NCI-H1105 treated with DMSO at 0.1 percent for 48 hours (cell line): ENCODE measurements at places on chromosomes 12 and 14.

GRCh38 chr14:71168564-71169427 is 261.5 kb downstream of the PCNX1 start:
- no peak for DNase-seq

- no peak for DNase-seq
These were observed 28.8 kb downstream of the RPGRIP1 start for GRCh38 chr14:21308479-21309237.

GRCh38 chr12:42539696-42540095 is 49.9 kb downstream of the PRICKLE1 start:
- no peak for DNase-seq

- no peak for DNase-seq
These were observed 27.1 kb upstream of the FAM222A start for GRCh38 chr12:109686523-109686922.

DNA sequence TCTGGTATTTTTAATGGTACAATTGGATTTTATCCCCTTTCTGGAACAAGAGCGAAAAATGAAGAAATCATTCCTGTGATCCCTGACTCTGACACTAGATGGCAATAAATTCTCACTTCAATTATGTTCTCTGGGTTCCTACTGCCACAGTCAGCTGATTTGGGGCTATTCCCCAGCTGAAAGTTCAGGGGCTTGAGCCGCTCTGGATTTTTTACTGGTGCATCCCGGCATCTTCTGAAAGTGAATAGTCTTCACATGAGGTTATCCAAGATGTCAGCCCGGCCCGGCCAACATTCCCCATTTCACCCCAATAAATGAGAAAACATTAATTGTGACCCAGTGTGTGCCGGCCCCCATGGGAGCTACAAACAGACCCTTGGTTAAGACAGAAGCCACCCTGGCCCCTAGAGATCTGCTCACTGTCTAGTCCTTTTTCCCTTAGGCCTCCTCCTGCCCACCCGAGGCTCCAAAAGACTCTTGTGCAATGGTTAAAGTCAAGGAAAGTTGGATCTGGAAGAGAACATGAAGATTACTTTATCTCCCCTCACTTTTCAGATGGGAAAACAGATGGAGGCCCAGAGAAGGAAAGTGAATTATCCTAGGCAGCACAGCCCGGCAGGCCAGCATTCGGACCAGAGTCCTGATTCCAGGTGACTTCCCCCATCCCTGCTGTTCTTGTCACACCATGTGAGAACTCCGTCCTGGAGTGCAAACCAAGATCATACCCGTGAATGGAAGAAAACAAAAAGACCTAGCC is 20.8 kb downstream of the CKAP4 start:
- DNase-seq: peak; percentile 65

DNA sequence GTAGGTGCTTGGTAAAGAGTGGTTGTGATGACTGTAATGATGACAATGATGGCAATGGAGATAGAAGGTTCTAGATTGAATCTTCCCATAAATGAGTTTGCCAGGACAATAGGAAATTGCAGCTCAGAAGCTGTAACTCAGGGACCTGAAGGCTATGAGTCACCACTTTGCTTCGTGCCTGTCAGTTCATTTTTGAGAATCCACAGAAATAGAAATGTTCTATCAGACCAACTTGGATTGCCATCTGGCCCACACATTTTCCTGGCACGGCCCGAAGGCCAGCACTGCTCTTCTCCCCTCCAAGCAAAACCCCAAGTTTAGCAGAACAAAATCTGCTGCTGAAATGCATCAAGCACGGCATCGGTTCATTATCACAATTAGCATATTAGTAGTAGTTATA is 1127.0 kb downstream of the BCL11B start:
- no peak for DNase-seq

GRCh38 chr12:114406984-114407841 is 1.3 kb upstream of the TBX5 start:
- DNase-seq: no peak

DNA sequence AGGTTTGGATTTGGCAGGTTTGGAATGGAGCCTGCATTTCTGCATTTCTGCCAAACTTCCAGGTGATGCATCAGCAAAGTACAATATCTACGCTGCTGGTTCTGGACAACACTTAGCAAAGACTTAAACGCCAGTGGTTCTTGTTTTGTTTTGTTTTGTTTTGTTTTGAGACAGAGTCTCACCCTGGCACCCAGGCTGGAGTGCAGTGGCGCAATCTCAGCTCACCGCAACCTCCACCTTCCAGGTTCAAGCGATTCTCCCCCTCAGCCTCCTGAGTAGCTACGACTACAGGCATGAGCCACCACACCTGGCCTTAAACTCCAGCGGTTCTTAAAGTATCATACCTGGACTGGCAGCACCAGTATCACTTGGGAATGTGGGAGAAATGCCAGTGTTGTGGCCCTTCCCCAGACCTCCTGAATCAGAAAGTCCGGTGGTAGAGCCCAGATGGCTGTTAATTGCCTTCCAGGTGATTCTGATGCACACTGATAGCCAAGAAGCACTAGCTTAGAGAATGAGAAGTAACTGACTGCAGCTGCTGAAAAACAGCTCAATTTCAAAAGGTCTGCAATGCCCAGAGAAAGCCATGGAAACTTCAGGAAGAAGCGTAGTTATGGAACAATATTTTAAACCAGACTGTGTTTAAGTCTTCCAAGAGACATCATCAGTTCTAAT is 114.8 kb upstream of the FOXN3 start:
- DNase-seq: no peak

- no peak for DNase-seq
These were observed 184.3 kb upstream of the RTL1 start for GRCh38 chr14:101087614-101088394.

- no peak for DNase-seq
These were observed 70.5 kb downstream of the SERPINA3 start for GRCh38 chr14:94682736-94683135.

- no peak for DNase-seq
These were observed 881.3 kb upstream of the SEL1L start for GRCh38 chr14:82414853-82415539.

DNA sequence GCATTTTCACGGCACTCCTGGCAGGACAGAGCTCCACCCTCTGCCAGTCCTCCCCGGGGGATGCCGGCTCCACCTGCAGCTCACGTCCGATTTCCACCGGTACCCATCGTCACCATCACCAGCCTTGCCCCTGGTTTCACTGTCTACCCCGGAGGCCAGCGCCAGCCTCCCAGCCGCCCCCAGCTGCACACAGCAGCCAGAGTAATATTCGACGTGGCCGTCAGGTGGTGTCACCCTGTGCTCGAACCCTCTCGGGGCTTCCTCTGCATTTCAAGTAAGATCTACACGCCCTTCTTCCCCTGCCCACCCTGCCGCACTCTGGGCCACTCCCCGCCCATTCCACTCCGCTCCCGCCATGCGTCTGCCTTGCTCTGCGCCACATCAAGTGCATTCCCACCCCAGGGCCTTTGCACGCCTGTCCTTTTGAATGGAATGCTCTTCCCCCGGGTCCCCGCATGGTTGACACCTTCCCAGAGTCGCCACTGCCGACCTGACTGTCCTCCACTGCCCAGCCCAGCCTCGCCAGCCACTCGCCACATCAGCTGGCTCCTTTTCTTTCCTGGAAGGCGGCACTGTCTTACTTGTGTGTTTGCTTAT is 80.3 kb downstream of the ADGRD1 start:
- DNase-seq: no peak

GRCh38 chr12:49330631-49331379 is 6.2 kb downstream of the C1QL4 start:
- no peak for DNase-seq

DNA sequence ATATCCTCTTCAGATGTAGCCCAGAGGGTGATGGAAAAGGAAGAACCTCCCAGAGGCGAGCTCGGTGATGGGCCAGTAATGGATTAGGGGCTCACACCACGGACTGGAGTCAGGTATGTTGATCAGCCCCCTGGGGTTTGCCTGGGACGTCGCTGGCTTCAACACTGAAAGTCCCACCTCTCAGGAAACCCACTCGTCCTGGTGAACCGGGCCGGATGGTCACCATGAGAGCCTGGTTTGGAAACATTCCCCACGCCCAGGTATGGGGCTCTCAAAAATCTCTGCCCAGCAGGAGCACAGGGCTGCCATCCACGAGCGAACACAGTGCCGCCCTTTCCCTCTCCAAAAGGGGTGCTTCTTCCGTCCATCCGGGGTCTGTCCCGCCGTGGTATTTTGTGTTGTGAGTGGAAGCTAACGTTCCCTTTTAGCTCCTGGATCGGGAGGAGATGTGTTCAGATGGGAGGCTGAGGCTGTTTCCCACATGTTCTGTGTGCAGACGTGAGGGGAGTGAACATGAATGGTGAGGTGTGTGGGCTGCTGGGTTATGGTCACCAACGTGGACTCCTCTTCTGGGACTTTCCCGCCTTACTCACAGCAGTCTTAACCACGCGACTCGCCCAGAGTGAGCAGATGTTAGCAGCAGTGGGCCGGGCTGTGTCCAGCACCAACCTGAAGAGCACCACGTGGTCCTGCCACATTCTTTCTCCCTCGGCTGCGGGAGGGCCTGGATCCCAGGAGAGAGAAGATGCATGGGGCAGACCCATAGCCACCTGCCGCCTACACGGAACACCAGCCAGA is 139.2 kb downstream of the KIF26A start:
- DNase-seq: no peak

DNA sequence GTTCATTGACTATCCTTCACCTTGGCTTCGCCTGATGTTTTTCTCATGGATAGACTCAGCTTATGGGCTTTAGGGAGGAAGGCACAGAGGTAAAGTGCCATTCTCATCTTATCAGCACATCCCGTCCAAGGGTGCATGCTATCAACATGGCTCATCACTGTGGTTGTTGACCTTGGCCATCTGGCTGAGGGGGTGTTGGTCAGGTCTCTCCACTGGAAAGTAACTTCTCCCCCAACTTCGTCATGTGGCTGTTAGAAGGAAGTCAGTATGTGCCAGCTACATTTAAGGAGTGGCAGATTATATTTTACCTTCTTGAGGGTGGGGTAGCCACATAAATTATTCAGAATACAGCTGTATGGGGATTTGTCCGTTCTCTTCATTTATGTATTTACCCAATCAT is 68.9 kb downstream of the EML1 start:
- DNase-seq: no peak

- DNase-seq: no peak
These were observed 10.4 kb downstream of the MTA1 start for GRCh38 chr14:105430042-105430441.

DNA sequence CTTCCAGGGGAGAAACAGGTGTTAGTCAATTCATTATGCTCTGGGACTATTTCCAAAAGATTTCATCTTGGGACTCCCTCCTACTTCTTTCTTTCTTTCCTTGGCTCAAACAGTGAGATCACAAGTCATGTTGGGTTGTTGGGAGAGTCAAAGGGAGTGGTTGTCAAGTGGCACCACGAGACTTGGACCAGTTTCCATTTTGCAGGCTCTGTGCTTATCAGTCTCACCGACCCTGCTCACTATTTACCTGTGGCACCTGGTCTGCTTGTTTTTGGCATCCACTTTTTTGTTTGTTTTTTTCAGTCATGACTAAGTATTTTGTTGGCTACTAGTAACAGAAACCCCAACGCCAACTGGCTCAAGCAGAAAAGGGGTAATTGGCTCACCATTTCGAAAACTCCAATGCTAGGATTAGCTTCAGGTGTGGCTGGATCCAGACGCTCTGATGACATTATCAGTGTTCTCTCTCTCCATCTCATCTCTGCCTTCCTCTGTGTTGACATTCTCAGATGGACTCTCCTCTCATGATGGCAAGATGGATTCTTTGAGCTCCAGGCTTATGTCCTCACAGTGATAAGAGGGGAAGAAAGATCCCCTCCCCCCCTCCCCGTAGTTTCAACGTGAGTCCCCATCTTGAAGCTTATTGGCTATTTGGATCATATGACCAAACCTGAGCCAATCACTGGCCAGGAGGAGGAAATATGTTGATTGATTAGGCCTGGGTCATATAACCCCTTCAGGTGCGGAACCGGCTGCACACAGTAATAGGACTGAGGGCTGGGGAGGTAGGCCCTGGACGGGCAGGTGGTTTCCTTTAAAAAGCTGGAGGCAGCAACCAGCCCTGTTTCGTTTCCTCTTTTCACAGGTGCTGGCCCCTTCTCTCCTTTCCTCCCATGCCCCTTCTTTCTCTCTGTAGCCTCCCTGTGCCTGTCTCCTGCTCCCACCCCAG is 84.2 kb downstream of the AACS start:
- DNase-seq: no peak

- DNase-seq: peak; percentile 74
These were observed 843.2 kb downstream of the GALC start for GRCh38 chr14:87149583-87150354.
